Stimulated activated CD8-positive, alpha-beta memory T cell treated with anti-CD3 and anti-CD28 coated beads, Interleukin-15, amount 100 ng/mL, for 24 hours (primary cell): ENCODE measurements at places on chromosomes 6 and 20.

DNA sequence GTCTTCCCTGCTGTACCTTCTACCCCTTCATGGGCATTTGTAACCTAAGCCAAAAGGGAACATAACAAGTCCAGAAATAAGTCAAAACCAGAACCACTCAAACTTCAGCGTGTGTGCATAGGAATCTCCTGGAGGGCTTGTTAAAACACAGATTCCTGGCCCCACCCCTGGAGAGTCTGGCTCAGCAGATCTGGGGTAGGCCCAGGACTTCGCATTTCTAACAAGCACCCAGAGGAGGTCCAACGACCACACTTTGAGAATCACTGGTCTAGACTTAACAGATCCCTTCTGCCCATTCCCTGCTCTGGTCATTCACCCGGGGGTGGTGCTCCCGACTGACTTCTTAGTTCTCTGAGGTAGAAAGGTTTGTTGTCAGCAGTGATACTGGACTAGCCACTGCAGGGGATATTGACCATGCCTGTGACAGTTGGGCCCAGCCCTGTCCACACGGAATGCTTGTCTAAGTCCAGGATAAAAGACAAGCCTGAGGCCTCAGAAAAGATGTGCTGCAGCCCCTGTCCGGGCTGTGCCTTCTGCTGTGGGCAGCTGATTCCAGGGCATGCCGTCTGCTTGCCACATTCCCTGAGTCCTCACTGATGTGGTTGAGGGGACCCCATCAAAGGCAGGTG lies 68.6 kb downstream of the SYNJ2 start:
- DNase-seq: no peak

DNA sequence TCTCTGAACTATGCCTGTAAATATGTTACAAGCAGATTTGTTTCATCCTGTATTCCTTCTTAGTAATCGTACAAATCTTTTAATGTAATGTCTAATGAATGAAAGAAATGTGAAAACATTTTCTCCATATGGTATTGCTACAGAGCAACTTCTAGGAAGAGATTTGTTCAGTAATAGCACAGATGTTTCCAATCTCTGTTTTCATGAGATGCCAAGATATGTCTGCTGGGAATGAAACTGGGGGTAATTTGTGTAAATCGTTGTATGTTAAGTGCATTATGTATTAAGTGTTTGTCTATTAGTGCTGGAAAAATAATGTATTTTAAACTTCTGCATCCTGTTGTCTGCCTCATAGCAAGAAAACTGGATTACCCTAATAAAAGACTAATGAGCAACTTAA lies 722.2 kb upstream of the EYS start:
- no peak for DNase-seq

- DNase-seq: no peak
Observed at GRCh38 chr6:91569071-91569470, 982.2 kb upstream of the MAP3K7 start.

GRCh38 chr6:89154131-89154530 lies 8.3 kb downstream of the PM20D2 start:
- no peak for DNase-seq

DNA sequence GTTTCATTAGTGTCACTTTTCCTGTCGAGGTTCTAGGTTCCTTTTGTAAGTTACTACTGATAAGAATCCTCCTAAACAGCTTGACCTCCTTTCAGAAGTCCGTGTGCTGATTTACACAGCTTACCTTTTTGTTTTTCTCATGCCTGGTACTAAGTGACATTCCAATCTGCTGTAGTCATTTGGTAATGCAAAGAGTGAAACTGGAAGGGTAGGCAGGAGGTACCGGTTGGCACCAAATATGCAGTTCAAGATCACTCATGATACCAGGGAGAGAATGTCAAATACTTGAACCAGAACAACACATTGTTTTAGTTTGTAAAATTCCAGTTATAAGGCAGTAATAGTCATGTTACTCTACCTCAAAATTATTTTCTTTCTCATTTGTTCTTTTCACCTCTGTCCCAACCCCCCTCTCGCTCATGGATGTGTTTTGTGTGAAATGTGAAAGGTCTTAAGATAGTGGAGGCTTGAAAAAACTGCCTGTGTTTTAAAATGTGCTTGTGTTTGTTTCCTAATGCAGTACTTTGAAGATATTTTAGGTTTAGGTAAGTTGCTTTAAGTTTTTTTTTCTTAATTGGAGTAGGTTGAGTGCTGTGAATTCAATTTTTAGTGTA lies 23.2 kb downstream of the AFDN start:
- DNase-seq: no peak

DNA sequence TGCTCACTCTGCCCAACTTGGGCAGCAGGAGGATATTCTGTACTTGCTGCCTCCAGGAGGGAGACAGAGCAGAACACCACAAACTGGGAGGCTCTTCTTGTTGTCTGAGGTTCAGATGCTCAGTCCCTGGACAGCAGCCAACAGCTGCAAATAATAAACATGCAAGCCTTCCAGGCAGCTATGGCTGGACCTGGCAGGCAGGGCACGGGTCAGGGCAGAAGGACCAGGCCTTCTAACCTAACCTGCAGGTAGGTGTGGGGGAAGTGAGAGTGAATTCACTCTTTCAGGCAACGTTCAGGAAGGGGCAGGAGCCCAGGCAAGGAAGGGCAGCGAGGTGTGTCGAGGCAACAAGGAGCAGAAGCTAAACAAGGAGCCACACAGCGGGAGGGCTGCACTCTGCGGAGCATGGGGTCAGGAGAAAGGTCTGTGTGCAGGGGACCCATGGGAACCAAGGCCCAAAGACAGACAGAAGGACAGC lies 31.5 kb downstream of the NINL start:
- DNase-seq: no peak

DNA sequence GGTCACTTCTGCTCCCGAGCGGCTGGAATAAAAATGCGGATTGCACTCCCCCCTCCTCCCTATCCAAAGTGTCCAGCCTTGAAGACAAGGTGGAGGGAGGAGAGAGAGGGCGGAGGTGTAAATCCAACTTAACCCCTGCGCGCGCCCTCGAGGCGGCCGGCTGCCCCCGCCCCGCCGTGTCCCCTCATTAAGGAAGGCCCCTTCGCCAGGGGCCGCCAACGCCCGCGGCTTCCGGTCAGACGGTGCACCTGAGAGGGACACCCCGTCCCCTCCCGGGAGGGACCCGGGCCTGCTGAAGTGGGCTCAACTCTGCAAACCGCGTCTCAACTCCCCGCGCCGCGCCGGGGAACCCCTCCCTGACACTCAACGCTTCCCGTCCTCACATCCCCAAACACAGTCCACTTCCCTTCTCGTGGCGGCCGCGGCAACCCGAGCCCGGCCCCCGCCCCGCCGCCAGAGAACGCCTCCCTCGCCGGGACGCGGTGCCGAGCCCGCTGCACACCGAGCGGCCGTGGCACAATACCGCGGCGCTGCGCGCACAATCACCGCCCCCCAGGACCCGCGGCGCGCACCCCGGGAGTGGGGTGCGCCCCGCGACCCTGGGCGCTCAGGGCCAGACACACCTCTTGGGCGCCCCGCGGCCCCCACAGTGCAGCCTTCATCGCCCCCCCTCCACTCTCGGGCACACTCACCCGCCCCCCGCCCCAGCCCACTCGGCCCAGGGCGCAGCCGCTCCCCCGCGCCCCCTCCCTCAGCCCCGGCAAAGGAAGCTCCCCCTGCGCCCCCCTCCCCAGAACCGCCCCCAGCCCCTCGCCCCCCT lies 102.5 kb downstream of the NOL4L start:
- DNase-seq: no peak

DNA sequence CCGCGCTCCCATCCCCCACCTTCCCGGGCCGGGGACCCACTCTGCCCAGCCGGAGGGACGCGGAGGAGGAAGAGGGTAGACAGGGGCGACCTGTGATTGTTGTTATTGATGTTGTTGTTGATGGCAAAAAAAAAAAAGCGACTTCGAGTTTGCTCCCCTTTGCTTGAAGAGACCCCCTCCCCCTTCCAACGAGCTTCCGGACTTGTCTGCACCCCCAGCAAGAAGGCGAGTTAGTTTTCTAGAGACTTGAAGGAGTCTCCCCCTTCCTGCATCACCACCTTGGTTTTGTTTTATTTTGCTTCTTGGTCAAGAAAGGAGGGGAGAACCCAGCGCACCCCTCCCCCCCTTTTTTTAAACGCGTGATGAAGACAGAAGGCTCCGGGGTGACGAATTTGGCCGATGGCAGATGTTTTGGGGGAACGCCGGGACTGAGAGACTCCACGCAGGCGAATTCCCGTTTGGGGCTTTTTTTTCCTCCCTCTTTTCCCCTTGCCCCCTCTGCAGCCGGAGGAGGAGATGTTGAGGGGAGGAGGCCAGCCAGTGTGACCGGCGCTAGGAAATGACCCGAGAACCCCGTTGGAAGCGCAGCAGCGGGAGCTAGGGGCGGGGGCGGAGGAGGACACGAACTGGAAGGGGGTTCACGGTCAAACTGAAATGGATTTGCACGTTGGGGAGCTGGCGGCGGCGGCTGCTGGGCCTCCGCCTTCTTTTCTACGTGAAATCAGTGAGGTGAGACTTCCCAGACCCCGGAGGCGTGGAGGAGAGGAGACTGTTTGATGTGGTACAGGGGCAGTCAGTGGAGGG lies 2.8 kb downstream of the SOX4 start:
- peak; percentile 11 for DNase-seq

- no peak for DNase-seq
Observed at GRCh38 chr6:146701632-146702031, 102.9 kb downstream of the ADGB start.

DNA sequence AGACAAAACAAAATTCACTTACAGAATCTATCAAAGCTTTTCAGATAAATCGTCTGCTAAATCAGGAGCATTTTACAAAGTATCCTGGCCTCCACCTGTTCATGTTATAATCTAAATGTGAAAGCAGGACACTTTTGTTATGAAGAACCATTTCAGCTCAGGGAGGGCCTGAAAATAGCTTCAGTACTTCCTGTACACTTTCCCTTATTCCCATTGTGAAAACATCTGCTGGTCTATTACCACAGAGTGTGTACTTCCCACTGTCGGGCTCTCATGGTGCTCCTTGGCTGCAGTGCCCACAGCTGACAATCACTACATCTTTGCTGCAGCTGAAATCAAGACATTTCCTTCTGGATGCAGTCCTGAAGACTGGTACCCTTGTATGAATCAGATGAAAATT lies 128.1 kb downstream of the OPRM1 start:
- no peak for DNase-seq

DNA sequence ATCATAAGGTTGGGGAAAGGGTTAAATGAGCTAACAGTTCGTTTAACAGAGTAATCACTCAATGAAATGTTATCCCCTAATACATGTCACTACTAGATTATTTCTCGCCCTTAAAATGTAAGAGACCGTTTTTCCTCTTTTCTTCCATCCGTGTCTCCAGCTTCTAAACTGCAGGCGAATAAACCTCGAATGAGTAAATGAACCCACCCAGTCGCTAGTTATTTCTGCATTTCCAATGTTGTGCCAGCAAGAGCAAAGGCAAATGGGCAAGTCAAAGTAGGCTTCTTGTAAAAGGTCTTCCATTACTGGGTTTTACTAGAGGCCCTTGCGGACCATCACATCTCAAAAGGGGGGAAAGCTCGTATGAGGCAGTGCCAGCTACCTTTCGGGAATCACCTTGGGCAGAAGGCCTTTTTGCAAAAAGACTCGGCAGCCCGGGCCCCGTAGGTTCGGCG lies 400 bp upstream of the SMAP1 start:
- DNase-seq: no peak

DNA sequence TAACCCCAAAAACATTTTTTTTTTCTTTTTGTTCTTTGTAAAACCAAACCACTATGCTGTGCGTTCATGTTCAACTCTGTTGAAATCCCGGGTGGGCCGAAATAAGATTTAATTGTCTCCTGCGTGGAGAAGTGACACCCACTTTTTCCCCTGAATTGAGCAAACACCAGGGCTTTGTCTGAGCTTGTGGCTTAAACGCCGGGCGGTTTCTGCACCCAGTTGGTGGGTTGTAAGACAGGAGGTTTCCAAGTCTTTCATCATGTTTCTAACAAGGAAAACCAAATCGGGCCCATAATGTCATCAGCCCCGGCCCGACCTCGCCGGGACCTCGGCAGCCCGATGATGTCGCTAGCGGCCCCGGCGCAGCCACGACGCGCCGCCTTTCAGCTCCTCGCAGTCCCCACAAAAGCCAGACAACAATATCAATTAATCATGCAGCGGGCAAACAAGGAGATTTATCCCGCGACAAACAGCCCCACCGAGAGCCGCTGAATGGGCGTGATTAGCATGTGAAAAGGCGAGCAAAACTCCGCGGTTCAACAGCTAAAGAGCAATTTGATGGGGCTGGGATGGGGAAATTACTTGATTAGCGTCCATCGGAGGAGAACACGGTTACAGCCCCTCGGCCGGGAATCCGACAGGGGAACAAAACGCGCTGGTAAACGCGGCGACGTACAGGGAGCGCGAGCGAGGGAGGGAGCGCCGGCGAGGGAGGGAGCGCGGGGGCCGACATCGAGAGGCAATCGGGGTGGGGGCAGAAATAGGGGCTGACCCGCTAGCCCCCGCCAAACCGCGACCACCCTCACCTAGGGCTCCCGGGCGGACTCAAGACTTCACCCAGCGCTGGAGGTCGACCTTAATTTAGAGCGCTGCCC lies 5.3 kb downstream of the LINC00237 start:
- no peak for DNase-seq

- no peak for DNase-seq
Observed at GRCh38 chr6:98834060-98835031, at the start of gene POU3F2. TSS of gene POU3F2 (plus strand) at chr6:98834574. CDS start at chr6:98834874, 300 bp downstream.

DNA sequence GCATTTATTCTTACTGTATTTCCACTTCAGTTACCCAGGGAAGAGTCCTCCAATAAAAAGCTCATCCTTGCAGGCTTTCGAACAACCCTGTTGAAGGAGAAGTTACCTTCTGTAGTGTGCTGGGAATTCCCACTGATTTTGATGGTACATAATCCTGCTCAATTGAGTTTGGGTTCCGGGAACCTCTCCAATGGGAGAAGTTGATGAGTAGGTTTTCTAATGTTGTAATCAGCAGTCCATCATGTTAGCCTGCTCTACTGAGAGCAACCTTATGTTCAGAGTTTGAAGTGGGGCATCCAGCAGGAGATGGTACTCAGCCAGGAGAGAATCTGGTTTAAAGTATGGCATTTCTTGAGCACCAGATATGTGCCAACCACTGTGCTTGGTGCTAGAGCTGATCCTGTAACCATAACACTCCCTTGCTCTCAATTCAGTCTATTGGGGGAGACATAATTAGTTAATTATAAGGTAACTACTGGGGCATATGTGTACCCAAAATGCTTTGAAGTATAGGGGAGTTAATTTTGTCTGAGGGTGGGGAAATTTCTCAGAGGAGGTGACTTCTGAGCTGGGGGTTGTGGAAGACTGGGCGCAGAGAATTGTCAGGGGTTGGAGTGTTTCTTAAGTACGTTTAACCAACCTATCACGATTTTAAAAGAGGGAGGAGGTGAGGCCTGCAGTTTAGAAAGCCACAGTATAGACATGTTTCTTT lies 2.1 kb downstream of the TOP1 start:
- DNase-seq: no peak
